T-helper 2 cell (primary cell): ENCODE measurements at places on chromosomes 6 and 20.

DNA sequence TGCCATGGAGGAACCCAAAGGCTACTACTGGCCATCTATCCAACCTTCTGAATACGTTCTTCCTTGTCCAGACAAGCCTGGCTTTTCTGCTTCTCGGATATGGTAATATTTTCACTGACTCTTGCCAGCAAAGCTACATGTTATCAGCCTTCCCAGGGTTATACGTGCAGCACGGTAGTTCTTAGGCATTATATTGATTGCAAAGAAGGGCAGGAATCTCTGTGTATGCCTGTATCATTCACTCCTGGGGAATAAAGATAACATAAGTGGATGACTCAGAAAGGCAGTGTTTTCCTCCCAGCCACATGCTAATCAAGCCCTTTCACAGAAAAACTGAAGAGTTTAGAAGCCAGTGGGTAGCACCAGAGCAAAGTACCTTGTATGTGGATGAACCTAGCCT is 98.7 kb downstream of the ADGRG6 start:
- DNase-seq = no peak

DNA sequence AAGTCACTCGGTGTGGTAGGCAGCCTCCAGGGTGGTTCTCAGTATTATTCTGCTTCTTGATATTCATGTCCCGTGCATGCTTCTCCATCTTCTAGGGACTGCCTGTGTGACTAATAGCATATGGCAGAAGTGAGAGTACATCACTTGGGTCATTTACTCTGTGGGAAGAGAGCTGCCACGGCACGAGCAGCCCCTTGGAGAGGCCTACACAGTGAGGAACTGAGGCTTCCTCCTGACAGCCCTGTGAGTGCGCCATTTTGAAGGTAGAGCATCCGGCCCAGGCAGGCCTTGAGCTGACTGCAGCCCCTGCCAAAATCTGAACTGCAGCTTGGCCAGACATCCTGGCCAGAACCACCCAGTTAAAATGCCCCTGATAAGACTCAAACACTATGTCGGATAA is 17.3 kb upstream of the MCUR1 start:
- DNase-seq = no peak

GRCh38 chr6:37952027-37952426 is 132.5 kb downstream of the ZFAND3 start:
- DNase-seq = no peak

DNA sequence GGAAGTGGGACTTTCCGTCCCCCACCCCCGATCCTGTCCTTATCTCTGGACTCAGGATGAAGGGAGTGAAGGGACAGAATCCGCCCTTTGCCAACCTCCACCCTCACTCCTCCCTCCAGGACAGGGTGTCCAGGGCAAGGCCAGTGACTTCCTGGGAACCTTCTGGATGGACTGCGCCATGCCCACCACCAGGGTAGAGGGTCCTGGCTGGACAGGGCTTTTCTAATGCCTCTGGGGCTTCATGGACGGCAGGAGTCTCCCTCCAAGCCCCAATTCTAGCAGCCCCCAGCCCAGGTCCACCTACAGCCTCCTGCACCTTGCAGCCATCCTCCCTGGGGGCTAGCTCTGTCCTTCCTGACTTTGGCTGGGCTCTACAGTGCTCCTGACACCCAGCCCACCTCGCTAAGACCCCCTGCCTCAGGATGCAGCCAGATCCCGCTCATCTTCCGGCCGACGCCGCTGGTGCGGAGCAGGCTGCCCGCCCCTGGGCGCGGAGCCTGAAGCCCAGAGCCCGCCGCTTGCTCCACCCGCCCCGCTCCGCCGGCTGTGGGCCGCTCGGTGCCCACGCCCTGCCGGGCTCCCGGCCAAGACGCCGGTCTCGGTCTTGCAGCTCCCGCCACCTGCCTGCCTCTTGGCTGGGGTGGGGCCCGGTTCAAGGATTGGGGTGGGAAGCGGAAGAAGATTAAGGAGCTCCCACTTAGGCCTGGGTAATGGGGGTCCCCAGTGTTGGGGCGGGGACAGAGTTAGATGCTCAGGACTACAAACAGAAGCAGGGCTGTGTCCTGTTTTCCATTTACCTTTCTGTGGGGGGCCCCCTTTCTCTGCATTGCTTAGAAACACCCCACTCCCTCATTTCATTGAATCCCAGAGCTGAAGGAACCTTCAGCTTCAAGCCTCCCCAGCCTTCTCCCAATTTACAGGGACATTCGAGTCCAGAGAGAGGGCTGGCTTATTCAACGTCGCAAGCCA is 72.8 kb downstream of the MDGA1 start:
- DNase-seq = no peak

- DNase-seq = no peak
Measured at GRCh38 chr6:89559487-89559886, 79.1 kb downstream of the LYRM2 start.

DNA sequence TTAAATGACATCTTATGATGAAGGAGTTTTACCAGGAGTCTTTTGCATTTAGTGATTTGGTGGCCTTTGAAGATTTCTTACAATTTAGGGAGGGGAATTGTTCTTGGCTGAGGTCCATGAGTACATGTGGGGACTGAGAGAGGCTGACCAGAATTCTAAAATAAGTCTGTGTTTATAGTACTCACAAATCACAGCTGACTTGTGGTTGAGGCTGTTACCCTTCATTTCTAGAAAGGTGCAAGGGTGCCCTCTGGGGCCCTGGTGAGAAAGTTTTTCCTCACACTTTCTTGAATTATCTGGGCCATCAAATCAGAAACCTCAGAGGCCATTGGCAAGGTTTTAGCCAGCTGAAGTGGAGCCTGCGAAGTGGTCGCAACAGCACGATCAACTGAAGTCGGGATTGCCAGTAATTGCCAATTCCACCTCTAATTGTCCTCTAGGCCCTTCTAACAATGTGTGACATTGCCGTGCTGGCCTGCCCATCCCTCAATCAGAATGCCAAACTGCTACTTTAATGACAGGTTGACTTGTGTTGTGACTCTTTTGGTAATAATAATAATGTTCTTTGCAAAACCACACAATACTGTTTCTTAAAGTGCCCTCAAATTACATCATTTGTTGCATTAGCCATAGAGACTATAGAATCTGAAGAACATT is 221.6 kb downstream of the OGFRL1 start:
- peak; percentile 2 for DNase-seq

DNA sequence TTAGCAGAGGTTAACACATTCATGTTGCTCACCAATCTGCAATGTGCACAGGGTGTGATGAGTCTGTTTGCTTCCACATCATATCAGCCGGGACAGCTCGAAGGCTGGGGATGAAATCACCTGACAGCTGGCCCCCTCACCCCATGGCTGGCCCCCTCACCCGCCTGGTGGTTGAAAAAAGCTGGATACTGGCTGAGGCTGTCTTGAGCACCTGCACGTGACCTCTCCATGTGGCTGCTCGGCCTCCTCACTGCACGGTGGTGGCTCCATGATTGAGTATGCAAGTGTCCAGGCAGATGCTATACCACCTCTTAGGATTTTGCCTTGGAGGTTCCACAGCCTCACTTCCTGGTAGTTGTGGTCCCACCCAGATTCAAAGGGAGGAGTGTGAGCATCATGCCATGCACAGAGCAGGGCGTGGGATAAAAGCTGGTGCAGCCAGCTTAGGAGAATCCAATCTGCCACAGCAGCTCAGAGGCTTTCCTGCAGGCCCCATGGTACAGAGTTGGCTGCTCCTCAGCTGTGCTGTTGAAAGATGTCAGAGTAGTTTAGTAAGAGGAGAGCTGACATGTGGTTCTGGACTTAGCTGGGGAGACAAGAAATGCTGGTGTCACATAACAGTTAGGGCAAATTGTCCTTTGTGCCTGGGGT is 29.6 kb upstream of the SYNDIG1 start:
- DNase-seq = no peak

- DNase-seq = no peak
Measured at GRCh38 chr6:2194643-2195042, 50.8 kb downstream of the GMDS start.

- no peak for DNase-seq
Measured at GRCh38 chr20:25229486-25230165, 18.3 kb upstream of the PYGB start.

DNA sequence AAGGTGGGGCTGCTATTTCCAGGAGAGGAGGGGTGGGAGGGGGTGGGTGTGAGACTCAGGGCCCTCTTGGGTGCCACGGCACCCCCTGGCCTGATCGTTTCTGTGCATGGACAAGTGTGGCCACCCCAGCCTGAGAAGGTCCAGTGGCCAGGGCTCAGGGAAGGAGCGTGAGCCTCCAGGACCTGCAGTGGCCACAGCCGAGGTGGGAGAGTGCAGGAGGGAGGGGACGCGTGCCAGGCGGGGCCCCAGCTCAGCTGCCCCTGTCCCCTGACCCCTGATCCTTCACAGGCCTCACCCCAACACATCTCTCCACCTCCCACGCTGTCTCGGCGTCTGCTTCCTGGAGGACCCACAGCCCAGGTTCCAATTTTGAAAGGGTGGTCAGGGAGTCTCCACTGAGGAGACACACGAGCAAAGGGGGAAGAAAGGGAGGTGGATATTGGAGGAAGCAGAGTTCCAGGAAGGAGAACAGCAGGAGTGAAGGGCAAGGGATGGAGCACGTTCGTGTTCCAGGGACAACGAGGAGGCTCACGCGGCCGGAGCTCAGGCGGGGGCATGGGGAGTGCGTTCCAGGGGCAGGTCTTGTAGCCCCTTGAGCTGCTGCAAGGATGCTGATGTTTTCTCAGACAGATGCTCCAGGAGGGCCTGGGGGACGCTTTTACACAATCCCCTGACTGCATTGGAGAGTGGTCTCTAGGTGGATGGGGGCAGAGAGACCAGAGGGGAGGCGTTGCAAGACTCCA is 4.2 kb upstream of the HRH3 start:
- no peak for DNase-seq

GRCh38 chr6:157822245-157823000 is 623 bp upstream of the SNX9 start:
- DNase-seq = peak; percentile 10

DNA sequence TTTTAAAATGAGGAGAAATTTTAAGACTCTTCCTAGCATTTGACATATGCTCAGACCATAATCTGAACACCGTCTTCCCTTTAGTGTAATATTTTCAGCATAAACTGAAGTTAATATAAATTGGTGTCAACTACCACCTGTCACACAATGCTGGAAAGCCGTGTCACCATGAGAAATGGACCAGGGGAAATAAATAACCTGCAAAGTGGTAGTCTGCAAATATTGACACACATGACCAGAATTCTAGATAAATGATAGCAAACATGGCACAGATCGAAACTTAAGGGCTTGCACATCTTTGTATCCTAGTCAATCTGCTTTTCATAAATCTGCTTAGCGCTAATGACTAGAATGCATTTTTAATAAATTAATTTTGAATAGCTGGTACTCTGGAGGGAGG is 191.9 kb downstream of the CD83 start:
- no peak for DNase-seq

- no peak for DNase-seq
Measured at GRCh38 chr6:74853991-74854390, 351.9 kb downstream of the COL12A1 start.

GRCh38 chr6:41359617-41360313 is 24.4 kb downstream of the NCR2 start:
- no peak for DNase-seq

DNA sequence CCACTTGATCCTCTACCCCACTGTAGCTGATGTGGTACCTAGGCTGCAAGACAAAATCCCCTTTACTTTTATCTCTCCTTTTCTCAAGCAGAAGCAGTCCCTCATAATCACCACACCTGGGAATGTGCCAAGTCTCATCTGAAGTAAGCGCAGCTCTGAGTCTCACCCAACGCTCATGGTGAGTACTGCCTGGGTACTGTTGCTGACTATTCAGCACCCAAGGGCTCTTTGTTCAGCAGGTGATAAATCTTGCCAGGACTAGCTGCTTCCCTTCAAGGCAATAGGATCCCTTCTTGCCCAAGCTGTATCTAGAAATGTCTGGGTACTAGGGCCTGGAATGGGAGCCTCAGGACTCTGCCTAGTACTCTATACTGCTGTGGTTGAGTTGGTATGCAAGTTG is 70.9 kb downstream of the GCLC start:
- no peak for DNase-seq

DNA sequence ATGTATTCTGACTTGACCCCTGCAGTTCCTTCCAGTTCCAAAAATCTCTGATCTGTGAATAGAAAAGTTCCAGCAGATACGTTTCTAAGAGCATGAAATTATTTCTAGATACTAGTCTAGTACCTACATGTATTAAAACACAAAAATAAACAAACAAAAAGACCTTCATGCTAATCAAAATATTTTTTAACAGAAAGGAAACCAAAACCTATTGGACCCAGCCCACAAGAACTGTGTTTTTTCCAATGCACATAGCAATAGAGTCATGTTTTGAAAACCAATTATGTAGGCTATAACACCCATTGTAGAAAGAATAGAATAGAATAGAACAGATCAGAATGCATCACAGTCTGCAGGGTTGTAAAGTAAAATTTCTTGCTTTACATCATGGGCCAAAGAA is 158.6 kb upstream of the TNFAIP3 start:
- no peak for DNase-seq

- no peak for DNase-seq
Measured at GRCh38 chr6:53513056-53513455, 31.8 kb downstream of the GCLC start.

DNA sequence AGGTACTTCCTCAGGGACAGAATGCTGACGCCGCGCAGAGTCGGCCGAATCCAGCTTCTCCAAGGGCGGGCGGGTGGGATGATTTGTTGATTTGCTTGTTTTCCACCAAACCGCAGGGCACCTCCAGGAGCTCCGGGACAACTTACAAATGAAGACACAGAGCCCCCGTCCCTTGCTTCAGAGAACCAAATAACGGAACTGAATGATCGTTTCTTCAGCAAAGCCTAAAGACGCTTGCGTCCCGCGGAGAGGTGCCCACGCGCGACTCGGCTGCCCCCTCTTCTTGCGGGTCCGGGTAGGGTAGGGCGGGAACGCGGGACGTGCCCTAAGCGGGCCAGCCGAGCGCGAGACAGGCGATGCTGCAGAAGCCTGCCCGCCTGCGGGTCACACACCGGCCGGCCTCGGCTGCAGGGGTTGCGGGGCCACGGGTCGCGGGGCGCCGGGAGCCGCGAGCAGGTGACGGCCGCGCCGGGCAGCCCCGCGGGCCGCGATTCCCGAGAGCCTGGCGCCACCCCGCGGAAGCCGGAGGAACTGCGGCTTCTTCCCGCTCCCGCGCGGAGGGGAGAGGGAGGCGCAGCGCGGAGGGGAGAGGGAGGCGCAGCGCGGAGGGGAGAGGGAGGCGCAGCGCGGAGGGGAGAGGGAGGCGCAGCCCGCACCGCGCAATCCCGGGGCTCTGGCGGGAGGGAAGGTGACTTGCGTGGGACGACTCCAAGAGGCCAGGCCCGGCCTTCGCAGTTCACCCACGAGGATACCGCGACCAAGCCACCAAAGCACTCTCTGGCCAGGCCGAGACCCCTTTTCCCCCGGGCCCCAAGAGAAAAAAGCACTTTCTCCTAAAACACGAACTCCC is 7.7 kb upstream of the FOXF2 start:
- DNase-seq = no peak

- no peak for DNase-seq
Measured at GRCh38 chr6:148429423-148429822, 86.8 kb downstream of the SASH1 start.

DNA sequence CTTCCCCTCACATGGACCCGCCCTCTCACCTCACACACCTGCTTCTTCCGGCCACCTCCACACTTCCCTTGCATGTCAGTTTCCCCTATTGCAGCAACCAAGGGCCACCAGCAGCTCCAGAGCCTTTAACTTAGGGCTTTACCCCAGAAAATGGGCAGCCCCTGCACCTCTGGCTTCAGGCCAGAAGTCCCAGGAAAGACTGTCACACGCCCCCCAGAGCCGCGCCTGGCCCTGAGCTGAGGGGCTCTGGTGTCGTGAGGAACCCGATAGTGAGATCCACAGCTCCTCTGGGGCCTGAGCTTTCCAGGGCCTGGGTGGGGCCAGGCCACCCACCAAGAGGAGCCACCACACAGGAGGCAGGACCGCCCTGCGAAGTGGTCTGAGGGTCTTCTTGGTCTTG is 182.4 kb downstream of the DLL1 start:
- no peak for DNase-seq

- DNase-seq = peak; percentile 67
Measured at GRCh38 chr20:3710703-3711483, 1.5 kb downstream of the SIGLEC1 start.
